ENCODE measurements at places on chromosomes 4 and X.
A peak's percentile ranks its signal among the peaks of the same experiment; 100 is the strongest.

DNA sequence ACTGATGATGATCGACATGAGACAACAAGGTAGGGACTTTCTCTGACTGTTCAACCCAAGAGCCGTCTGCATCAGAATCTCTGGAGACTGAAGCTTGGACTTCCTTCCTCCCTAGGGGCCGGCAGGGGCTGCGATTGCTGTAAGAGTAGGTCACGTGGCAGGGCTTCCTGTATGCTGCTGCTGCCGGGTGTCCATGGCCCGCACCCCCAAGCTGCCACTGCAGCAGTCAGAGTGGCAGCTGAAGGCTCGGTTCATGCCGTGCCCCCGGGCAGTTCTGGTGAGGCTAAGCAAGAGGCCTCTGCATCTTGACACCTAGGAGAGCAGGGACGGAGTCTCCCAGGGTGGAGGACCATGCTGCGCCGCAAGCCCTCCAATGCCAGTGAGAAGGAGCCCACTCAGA is at the start of gene SASH3:
SASH3 (plus strand) TSS at position 203 of the 400 bp plus-strand sequence; CDS start at position 352, 149 bp downstream.
- peak; percentile 57 for DNase-seq

DNA sequence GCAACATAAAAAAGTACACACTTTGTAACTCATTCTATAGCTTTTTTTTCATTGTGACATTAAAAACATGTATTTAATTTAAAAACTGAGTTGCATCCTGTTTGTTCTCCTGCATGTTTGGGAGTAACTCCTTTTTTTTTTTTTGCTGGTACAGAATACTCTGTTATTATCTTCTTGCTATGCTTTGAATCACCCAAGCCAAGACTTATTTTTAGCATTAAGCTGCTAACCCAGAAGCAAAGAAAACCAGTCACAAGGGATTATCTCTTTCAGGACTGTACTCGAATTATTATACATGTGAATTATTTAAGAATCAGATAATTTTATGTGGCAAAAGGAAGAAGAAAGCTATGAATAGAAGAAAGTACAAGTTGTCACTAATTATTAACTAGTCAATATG is 194.9 kb downstream of the ADAMTS3 start:
- no peak for DNase-seq

GRCh38 chr4:48195853-48196252 is 61.8 kb upstream of the TXK start:
- DNase-seq: no peak

DNA sequence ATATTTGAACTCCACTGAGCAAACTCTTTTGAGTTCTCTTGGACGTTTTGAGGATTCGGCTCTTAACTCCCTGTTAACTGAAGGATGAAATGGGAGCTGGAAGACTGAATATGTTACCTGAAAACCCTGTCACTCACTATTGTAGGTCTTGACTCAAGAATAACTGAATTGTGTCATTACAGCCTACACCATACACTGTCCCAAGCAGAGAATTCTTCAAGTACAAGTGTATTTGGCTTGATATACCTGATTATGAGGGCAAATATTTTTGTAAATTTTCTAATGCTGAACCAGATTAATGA is 276.1 kb downstream of the CFAP299 start:
- no peak for DNase-seq

- no peak for DNase-seq
Measured at GRCh38 chrX:8404926-8405325, 59.7 kb upstream of the VCX3B start.

- no peak for DNase-seq
Measured at GRCh38 chr4:54004463-54004862, 59.9 kb downstream of the CHIC2 start.

GRCh38 chr4:69120870-69121269 is 24.6 kb downstream of the UGT2B7 start:
- DNase-seq: no peak

GRCh38 chr4:13983189-13983790 is 355.8 kb upstream of the BOD1L1 start:
- DNase-seq: no peak

- DNase-seq: no peak
Measured at GRCh38 chr4:73612032-73612431, 8.2 kb downstream of the RASSF6 start.

GRCh38 chr4:129455482-129455881 is 359.5 kb downstream of the C4orf33 start:
- DNase-seq: no peak

GRCh38 chrX:135931644-135932487 is 38.4 kb downstream of the SAGE1 start:
- DNase-seq: peak; percentile 35

- no peak for DNase-seq
Measured at GRCh38 chr4:184315675-184316359, 98.1 kb upstream of the ENPP6 start.

- no peak for DNase-seq
Measured at GRCh38 chr4:55907469-55907868, 41.3 kb upstream of the CEP135 start.

- DNase-seq: no peak
Measured at GRCh38 chr4:717601-718320, 12.1 kb downstream of the PCGF3 start.

DNA sequence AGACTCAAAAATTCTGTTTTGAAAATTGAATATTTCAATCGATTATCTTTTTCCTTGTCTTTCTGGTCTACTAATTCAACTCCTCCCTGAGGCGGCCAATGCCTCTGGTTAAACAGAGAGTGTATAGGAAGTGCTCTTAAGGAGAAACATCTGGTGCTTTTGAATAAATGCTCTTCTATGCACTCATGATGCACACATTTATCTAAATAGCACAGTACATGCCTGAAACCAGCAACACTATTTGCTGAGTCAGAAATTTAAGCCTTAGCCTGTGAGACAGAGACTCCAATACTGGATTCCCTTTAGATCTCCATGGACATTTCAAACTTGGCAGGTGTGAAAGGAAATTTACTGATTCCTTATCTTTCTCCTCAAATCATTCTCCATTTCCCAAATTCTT is 118.6 kb downstream of the SLIT2 start:
- no peak for DNase-seq
